Coronary artery (tissue), 2 donors: ENCODE measurements at places on chromosomes 12 and 14.

GRCh38 chr12:22971701-22972191 is 346.8 kb downstream of the ETNK1 start:
- DNase-seq, result no peak

DNA sequence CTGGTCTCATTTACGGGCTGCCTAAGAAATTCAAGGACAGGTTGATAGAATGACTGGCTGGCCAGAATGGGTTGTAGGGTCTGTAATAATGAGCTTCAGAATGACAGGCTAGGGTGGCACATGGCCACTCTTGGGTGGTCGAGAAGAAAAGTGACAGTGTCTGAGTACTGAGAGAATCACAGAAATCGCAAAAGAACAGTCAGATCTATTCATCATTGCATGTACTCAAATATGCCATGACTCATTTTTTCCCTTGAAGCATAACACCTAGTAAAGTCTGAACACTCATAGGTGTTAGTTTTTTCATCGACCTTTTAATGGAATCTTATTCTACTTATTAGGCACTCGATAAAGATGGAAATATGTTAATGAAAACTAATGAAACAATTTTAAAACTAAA is 37.8 kb upstream of the SEL1L start:
- no peak for DNase-seq

- no peak for DNase-seq
These were observed 49.3 kb downstream of the TMEM30B start for GRCh38 chr14:61231810-61232209.

- no peak for DNase-seq
These were observed 22.8 kb downstream of the COX8C start for GRCh38 chr14:93369713-93370266.

DNA sequence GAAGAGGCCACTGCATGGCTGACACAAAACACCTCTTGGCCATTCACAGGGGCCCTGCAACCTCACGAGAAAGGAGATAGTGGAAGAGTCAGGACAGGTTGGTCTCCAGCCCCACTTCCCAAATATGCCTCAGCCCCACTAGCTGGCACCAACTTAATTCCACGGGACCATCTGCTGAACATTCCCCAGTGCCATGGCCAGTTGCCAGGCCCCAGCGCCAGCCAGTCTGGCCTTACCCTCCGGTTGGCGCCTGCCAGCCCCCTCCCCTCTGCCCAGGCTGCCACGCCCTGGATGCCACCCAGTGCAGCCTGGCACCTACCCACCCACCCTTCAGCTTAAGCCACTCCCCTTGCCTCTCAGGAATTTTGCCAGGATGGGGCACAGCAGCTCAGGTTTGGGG is 21.2 kb upstream of the HSPB8 start:
- peak; percentile 78 for DNase-seq

DNA sequence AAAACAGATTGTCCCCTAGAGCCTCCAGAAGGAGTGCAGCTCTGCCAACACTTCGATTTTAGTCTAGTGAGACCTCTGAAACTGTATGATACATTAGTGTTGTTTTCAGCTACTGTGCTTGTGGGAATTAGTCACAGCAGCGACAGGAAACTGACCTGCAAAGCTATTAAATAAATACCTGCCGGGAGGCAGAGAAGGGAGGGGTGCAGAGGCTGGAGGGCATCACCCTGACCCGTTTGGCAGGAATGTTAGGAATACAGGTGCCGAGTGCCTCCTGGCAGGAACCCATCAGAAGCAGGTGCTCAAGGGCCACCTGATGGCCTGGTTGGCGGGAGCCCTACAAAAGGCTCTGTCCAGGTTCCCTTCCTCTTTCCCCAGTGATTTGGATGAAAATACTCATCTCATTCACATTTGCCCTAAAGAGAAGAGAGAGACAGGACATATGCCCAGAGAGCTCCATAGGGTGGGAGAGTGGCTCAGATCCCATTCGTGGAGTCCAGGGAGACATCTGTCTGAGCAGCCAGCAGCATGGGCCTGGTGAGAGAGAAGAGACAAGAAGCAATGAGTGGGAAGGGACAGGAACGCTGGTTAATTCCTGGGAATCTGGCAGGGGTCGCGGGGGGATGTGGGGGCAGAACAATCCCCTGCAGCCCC is 44.6 kb downstream of the C14orf132 start:
- peak; percentile 59 for DNase-seq

DNA sequence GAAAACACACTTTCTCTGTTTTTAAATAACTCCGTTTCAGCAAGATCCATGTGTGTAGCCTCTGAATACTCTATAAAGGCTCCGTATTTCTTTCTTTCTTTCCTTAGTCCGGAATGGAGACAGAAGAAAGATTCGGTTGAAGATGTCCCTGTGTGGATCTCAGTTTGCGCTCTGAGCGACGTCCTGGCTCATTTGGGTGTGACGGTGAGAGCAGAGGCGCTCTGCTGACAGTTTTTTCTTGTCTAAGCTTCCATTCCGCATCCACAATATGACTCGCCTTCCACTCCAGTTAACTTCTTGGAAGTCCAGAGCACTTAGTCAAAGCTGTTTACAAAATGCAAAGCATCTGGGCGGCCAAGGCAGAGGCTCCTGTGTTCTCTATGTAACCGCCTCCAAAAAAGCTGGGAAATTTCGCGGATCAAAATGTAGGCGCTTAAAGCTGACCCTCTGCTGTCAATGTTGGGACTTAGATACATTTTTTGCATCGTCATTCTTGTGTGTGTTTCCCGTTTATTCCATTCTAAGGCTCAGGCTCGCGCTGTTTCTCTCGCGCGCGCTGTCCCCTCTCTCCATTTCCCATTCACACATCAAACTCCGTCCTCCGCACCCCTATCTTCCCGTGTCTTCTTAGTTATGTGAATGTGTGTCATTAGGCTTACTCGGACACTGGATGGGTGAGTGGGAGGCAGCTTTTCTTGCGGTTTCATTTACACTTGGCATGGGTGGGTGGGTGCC is 880 bp upstream of the FLRT2 start:
- no peak for DNase-seq

DNA sequence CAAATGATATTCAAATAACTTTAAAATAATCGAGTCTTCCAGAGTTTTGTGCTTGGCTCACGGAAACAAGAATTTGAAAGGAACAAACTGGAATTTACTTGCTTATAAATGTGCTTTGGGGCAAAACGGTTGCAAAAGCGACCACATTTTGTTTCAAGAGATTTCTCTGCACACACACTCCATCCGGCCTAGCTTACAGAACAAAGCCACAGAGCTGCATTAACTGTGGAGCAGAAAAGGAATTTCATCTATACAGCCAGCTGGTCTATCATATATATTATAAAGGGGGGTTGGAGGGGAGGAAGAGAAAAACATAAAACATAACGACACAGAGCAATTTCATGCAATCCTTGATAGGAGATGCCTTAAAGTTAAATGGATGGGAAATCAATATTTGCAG is 153.0 kb downstream of the MYRFL start:
- DNase-seq, result no peak

DNA sequence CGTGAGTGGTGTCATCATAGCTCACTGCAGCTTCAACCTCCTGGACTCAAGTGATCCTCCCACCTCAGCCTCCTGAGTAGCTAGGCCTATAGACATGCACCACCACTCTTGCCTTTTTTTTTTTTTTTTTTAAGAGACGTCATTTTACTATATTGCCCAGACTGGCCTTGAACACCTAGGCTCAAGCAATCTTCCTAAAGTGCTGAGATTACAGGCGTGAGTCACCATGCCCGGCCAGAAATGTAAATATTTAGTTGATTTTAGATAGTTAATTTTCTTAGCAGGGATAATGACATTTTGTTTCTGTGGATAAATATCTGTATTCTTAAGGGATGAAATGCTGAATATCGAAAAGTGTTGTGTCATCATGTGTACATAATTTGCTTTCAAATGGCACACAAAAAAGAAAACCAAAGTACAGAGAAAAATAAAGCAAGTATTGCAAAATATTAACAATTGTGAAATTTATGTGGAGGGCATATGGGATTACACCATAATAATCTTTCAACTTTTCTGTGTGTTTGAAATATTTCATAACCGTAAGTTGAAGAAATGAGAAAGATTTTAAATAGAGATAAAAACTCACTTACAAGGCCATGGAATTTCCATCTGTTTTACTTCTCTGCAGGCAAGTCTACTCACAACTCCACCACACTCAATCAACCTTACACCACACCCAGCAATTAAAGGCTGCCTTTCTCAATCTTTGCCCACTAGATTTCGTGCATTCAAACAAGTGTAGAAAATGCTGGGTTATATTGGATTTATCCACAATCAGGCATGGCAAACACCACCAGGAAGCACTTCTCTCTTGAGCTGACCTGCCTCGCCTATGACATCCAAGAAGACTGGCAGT is 93.7 kb downstream of the SPTSSA start:
- no peak for DNase-seq

GRCh38 chr12:111444314-111444924 is 38.7 kb downstream of the SH2B3 start:
- no peak for DNase-seq
